Left kidney (tissue), 8 donors: ENCODE measurements at places on chromosomes 7 and 10. TPM values are rescaled to one million over a fixed set of nuclear protein-coding genes. Genes with fewer than 3 reads are reported as not detected.

Gene GAD2
- polyA plus RNA-seq = 2.9 TPM

Gene RTKN2
- polyA plus RNA-seq = 20.0 TPM

Gene FGF8
- polyA plus RNA-seq = 7.1 TPM

DNA sequence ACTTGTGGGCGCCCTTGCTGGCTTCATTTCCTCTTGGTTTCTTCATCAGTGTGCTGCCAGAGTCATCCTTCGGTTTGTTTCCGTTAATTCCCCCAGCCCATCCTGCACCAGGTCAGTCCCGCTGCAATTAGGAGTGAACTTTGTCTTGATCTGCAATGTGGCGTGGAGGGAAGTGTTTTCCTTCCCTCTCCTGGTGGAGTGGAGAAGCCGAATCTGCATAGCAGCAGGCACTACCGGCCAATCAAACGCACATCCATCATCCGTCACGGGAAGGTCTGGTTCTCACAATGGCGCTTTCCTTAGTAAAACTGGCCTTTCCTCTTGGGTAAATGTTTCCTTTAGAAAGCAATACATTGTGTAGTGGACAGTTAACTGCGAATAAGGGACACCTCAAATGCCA is 337.5 kb downstream of the CXCL12 start:
- no peak for DNase-seq

DNA sequence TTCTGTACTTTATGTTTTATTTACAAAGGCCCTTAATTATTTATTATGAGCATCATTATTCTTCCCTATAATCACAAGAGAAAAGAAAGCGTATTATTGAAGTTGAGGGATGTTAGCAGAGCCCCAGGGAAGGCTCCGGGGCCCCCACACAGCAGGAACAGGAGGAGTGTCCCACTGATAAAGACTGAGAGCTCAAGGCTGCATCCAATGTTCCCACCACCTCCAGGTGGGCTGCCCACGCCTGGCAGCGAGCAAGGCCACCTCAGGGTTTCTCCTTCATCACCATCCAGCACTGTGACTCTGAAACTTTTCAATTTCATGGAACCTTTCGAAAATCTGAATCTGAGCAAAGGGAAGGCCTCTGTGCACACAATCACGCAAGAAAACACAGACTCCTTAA is 35.9 kb upstream of the WIPF3 start:
- DNase-seq = no peak

DNA sequence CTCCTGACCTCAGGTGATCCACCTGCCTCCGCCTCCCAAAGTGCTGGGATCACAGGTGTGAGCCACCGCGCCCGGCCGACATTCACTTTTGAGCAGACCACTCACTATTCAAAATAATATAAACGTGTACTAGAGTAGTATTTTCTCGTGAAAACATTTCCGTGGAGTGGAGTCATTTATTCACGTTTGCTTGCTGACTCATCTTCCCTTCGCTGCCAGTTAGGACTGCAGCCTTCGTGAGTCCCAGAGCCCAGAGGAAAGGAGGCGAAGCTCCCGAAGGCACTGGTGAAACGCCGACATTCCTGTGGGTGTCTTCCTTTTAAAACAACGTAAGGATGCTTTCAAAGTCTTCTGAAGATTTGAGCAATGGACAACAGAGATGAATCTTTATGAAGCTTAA is 10.9 kb upstream of the INPP5A start:
- DNase-seq = no peak

DNA sequence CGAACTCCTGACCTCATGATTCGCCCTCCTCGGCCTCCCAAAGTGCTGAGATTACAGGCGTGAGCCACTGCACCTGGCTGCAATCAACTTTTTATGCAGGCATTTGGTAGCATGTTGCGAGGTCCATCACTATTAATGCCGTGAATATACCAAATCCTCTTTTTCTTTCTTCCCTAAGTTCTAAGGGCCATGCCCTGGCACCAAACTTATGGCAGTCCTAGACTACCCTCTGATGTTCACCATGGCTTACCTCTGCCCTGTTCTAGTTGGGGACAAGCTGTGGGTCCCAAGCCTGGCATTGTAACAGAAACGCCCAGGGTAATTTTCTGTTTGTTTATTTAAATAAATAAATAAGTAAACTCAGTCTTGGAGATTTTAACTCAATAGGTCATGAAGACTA is 13.3 kb downstream of the PRSS2 start:
- DNase-seq = no peak

- no peak for DNase-seq
These were observed 90.6 kb upstream of the PDCD4 start for GRCh38 chr10:110781139-110781538.
